ENCODE measurements at places on chromosomes 2 and 18. TPM values are rescaled to one million over a fixed set of nuclear protein-coding genes. Genes with fewer than 3 reads are reported as not detected.

- H3K4me3 ChIP-seq, result no peak overlapping the region
- DNase-seq, result peak; percentile 61
- H3K27me3 ChIP-seq, result no peaks in the 10 kb centered on the region
- peaks cover 9% of the 10 kb centered on the region for H3K4me1 ChIP-seq
These were observed 8.3 kb downstream of the SLC4A5 start for GRCh38 chr2:74334931-74335333.

DNA sequence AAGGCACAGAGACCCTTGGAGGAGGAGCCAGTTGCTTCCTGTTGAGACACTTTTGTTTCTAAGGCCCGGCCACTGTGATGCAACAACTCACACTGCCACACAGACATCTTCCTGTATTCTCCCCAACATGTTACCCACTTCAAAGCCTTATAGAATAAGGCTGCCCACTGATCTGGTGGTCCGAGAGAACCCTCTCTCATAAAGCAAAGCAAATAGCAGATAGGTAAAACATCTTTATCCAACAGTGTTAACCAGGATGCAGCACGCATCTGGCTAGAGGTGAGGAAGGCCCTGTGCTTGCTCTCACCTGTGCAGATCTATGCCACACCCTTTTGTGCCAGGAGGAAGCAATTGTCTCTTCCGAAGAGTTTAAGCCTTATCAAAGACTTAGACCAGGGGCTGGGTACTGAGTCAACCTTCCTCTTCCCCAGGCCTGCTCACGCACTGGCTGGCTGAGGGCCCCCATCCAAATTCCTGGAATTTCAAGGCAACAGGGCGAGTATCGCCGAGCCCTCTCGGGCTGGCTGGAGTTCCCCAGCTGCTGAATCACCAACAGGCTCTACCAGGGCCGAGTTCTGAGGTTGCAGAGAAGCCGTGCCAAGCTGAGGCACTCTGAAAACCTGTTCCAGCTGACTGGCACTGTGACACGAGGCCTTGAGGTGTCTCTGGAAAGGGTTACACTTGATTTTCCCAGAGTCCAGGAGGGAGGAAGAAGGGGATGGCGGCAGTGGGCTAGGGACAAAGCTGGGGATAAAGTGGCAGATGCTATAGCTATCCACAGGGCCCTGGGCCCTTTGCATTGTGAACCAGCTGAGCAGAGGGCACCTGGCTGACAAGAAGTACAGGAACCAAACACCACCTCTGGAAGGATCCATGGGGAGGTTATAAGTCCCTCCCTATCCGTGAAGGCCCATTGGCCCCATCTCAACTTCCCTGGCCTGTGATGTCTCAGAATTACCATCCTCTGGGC, 29.3 kb downstream of the TGFA start:
- no peaks in the 10 kb centered on the region for H3K27me3 ChIP-seq
- no peaks in the 10 kb centered on the region for H3K36me3 ChIP-seq
- no peak overlapping the region for H3K27ac ChIP-seq
- H3K4me3 ChIP-seq, result peak overlapping the region; percentile 17

- H3K4me1 ChIP-seq, result no peaks in the 10 kb centered on the region
- no peak overlapping the region for H3K27ac ChIP-seq
- no peaks in the 10 kb centered on the region for H3K27me3 ChIP-seq
- no peak overlapping the region for H3K4me3 ChIP-seq
- H3K36me3 ChIP-seq, result no peaks in the 10 kb centered on the region
These were observed 212.8 kb upstream of the SOX11 start for GRCh38 chr2:5479265-5479928.

SPP2 gene
- not detected for total RNA-seq

GRCh38 chr2:27177441-27178351, 28.9 kb downstream of the TCF23 start:
- DNase-seq, result no peak
- H3K27ac ChIP-seq, result no peak overlapping the region
- H3K27me3 ChIP-seq, result no peaks in the 10 kb centered on the region

DNA sequence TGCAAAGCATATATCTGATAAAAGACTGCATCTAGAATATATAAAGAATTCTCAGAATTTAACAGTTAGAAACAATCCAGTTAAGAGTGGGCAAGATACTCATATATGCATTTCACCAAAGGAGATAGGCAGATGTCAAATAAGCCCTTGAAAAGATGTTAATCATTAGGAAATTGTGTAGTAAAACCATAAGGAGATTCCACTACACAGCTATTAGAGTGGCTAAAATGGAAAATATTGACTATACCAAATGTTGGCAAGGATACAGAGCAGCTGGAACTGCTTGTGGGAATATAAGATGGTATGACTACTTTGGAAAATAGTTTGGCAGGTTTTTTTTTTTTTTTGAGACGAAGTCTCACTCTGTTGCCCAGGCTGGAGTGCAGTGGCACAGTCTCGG, 59.5 kb downstream of the CAB39 start:
- peaks cover 50% of the 10 kb centered on the region for H3K4me1 ChIP-seq
- DNase-seq, result no peak
- no peaks in the 10 kb centered on the region for H3K27me3 ChIP-seq
- H3K27ac ChIP-seq, result no peak overlapping the region

- no peaks in the 10 kb centered on the region for H3K36me3 ChIP-seq
- DNase-seq, result no peak
- H3K27ac ChIP-seq, result no peak overlapping the region
- H3K4me3 ChIP-seq, result peak overlapping the region; percentile 35
- peaks cover 55% of the 10 kb centered on the region for H3K4me1 ChIP-seq
These were observed 120.8 kb downstream of the NFATC1 start for GRCh38 chr18:79516441-79516931.

EVX2 gene
- not detected for total RNA-seq
